ENCODE measurements at places on chromosomes 2 and 18.

GRCh38 chr2:46893269-46893939, 22.2 kb downstream of the MCFD2 start:
- no peak for DNase-seq

DNA sequence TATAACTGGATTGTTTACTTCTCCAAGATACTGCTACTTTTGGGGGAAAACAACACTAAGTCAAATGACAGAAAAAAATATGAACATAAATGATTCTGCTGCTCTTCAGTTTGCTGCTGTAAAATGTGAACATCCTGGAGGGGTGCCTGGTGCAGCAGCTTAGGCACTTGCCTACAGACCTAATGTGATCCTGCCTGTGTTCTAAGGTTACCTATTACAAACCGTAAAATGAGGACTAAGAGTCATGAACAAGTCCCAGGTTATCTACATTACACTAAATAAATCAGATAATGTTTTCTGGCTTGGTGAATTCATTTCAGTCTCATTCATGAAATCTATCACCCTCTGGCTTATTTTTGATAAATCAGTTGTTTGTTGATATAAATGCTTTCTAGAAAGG, 38.4 kb upstream of the ERCC3 start:
- no peak for DNase-seq

DNA sequence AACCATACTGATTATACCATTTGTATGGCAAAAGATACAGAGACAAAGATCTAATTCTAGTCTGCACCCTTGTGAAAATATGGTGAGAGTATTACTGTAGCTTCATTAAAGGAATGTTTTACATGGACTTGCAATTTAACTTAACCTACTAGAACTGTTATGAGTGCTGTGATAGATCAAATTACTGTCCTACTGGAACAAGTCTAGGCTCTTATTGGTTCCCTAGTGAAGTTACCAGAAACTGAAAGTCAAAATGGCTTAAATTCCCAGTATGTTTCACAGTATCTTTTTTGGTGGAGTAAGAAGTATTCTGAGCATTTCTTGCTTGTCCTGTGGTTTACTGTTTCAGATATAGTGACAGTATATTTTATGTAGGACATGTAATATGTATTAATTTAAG, 3.8 kb upstream of the TBR1 start:
- no peak for DNase-seq

- no peak for DNase-seq
Measured at GRCh38 chr18:76357585-76358260, 137.3 kb downstream of the ZNF516 start.

GRCh38 chr2:235025800-235026536, 74.2 kb downstream of the SH3BP4 start:
- no peak for DNase-seq

GRCh38 chr2:229416116-229416694, 145.1 kb upstream of the PID1 start:
- no peak for DNase-seq

DNA sequence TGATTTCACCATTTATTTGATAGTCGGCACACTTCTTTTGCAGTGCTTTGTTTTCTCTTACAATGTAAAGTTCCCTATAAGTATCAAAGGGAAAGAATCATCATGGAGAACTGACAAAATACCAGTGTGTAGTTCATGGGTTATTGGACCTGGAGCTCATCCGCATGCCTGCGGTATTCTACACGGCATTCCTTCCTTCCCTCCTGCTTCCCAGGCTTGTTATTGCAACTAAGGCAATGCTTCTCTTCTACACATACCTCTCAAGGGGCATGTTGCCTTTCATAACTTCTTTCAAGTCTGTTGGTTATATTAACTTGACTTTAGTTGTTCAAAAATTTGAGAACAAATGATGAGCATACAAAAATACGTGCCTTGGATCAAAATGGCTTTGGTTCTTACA, 24.3 kb upstream of the FAP start:
- DNase-seq, result no peak

DNA sequence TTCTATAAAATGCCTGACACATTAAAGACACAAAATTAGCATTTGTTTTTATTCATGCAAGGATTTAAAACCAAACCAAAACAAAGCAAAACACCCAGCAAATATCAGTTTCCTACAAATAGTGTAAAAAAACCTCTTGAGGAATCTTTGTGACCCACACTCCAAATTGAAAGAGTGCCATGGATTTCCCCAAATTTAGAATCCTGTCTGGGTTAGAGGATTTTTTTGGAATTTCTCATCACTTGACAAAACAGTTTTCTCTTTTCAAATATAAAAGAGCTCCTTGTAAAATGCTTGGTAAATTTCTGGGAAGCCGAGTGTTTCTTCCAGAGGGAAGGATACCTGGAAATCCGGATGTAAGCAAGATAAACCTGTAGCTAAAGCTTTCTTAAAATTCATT, 1.7 kb upstream of the FN1 start:
- DNase-seq, result no peak

DNA sequence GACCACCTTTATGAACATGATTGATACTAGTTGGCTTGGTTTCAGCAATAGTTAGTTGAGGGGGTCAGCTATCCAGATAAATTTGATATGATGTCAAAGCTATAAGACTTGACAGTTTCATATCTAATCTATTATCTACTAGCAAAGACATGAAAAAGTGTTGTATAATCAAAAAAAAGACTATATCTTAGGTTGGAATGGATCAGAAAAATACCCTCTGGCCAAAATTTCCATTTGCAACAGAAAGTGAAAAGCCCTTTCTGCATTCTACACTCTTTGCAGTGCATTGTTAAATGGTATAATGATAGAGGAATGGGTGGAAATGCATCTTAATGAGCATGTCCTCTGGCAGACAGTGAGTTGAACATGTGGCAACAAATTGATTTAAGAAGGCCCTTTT, 242.6 kb downstream of the THSD7B start:
- DNase-seq, result no peak

GRCh38 chr2:31523871-31524492, 56.8 kb downstream of the SRD5A2 start:
- no peak for DNase-seq

DNA sequence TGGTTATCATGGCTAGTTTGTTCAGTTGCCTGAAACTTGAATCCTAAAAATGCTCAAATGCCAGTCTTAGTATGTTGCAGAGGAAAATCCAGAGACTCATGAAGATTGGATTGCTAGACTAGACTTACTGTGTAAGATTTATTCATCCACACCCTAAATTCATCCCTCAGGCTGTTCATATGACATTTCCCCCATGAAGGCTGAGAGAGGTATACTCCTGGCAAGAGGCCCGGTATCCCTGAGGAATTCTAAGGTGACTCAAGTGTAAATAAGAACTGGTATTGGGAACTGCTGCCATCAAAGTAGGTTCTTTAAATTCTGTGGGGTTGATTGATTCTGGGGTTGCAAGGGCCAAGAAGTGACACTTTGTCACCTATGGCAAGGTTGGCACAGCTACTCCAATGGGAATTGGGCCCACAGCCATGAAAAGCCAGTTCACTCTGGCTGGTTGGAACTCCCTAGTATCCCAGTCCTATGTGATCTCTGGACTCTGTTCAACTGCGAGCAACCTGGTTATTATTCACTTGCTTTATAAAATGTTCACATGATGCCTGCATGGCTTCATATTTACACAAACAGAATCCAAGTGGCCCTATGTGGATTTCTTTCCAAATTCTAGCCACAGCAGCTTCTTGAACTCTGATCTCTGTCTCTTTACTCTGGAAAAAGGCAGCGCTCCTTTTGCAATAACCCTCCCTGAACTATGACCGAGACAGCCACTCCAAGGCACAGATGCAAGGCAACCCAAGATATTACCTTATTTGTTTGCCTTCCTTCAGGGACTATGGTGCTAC, 429.1 kb downstream of the CBLN2 start:
- peak; percentile 89 for DNase-seq

- DNase-seq, result no peak
Measured at GRCh38 chr2:146807568-146808168, 1037.2 kb upstream of the ACVR2A start.

DNA sequence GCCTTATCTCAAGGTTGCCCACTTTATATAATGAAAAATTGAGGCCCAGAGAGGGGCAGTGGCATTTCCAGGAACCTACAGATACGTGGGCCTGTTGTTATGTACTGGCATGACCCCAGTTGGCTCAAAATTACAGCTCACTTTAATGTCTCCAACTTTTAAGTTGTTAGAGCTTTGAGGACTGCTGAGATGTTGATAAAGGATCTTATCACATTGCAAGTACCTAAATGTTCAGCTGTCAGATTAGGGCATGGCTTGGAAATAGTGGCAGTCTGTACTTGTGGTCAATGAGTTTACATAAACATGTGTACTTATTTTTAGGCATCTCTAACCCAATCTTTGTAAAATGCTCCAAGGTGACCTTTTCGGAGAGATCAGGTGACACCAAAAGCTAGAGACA, 14.6 kb downstream of the SLC4A5 start:
- no peak for DNase-seq

- DNase-seq, result no peak
Measured at GRCh38 chr2:137806068-137806805, 158.0 kb upstream of the HNMT start.

- no peak for DNase-seq
Measured at GRCh38 chr2:131029812-131030211, 63.4 kb downstream of the FAM168B start.

DNA sequence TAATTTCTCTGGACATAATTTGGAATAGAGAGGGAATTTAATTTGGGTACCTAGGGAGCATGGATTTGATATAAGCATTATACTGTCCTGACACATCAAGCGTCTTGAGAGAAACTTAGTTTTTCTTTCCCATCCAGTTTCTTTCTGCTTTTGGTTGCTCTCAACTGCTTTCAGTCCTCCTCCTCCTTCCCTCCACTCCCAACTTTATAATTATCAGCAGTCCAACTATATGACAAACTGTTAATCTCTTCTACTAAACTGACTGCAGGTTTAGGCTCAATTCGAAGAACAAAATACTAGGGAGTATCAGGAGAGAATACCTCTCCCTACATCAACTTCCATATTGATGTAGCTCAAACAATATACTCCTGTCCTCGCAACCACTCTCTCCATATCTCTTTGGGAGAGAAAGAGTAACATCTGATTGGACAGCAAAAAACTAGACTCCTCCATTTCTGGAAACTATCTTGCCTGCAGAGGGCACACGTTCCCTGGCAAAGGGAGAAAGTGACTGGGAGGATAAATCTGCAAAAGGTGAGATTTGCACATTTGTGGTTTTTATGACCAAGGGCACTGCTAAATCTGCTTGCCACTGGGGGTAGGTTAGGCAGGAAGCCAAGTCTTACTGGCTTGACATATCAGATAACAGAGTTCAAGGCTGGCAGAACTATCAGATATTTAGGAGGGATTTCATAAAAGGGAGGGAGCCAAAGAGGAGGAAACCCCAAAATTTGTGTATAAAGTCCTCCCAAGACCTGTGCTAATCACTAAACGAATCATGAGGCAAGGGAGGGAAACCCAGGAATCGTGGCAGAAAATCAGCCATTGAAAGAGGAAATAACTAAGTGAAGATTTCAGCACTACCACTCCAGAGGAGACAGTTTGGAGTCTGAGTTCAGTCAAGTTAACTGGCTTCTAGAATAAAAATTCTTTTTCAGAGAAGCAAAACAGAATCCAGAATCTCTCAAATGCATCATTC, 40.0 kb downstream of the ICA1L start:
- peak; percentile 54 for DNase-seq

GRCh38 chr2:66478299-66478698, 43.4 kb downstream of the MEIS1 start:
- no peak for DNase-seq

DNA sequence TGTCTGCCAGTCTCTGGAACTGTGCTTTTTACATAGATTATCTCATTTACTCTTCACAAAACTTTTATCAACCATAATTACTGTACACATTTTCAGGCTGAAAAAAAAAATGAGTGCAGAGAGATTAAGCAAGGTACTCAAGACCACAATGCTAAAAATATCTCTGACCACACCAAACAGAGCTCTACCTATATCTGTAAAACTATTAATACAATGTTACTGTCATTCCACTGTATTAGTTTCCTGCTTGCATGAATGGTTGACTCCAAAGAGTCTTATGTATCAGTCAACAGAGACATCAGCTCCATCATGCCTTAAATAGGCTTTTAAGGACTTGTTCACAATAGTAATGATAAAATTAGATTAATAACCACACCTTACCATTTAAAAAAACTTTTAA, 134.7 kb upstream of the CCDC150 start:
- no peak for DNase-seq

- DNase-seq, result peak; percentile 1
Measured at GRCh38 chr2:237695201-237695780, 67.9 kb downstream of the LRRFIP1 start.

DNA sequence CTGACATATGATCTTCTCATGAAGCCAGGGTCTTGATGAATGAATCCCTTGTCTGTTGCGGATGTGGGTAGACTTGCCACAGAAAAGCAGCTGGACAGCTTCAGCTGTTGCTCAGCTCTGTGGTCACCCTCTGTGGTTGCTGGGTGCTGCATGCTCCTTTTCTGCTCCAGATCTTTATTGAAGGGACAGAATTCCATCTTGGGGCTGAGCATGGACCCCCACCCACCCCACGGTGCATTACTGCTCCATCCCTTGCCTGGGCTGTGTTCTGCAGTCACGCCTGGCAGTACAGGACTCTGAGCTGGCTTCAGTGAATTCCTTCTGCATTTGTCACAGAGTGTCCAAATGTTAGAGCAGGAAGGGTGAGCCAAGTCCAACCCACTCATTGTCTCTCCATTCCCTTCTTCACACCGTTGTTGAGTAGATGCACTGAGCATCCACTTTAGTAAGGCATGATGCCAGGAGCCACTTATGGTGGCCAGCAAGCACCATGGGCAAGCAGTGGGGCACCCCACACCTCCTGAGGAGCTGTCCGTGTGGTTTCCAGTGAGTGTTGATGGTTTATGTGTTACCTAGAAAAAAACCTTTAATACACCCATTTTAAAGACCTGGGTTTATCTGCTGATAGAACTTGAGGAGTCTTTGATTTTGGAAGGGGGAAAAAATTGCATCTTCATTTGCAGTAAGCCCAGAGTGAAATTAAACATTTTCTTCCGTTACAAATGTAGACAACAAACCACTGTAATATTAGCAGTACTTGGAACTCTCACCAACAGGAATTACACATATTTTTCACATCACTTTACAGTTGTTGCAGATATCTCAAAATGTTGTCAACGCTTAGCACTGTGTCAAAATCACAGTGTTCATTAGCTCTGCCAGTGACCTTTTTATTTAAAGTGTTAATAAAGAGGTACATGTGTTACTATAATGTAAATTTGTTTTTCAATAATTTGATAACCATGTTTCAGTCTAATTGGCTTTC, 14.7 kb upstream of the ITGB6 start:
- no peak for DNase-seq

DNA sequence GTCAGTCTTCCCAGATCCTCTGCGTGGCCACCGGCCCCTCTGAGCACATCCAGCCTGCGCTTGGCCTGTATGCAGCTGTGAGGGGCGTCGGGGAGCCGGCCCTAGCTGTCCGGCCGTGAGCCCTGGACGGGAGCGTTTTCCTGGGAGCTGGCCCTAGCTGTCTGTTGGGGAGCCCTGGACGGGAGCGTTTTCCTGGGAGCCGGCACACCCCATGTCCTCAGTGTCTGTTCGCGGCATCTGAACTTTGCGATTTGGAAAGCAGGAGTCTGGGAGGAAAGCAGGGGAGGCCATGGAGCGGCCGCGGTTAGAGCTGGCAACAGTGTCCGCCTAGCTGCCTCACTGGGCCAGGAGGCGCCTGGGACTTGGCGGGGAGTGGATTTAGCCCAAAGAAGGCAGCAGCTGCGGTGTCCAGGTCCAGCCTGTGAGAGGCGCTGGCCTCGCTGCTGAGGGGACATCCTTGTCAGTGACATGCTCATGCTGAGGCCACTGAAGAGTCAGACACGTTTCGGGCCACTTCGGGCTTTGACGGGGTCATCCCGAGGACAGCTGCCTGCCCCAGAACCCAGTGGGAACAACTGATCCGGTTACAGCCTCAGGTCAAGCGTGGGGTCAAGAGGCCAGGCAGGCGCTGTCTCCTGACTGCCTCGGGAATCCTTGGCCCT, 75.8 kb downstream of the KCNG2 start:
- peak; percentile 40 for DNase-seq

Measured in left lobe of liver (tissue), 2 donors.